ENCODE measurements at places on chromosomes 7 and 10.

GRCh38 chr10:61992671-61993668 lies 91.5 kb downstream of the ARID5B start:
- DNase-seq = no peak

DNA sequence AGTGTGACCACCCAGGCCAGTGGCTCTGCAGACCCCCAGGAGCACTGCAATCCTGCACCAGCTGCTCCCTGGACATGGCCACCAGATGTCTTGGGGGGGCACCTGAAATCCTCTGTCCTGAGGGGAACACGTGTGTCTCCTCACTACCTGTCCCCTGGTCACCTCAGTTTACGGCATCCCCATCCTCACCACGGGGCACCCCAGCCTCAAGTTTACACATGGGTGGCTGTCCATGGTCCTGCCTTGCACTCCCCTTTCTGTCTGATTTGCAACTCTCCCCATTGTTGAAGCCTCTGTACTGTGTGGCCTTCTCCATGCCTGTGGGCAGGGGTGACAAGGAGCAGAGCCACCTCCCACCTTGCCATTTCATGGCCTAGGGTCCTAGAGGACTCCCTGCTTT lies 67.2 kb downstream of the RAMP3 start:
- no peak for DNase-seq

GRCh38 chr10:20110125-20111100 lies 294.2 kb downstream of the PLXDC2 start:
- no peak for DNase-seq

DNA sequence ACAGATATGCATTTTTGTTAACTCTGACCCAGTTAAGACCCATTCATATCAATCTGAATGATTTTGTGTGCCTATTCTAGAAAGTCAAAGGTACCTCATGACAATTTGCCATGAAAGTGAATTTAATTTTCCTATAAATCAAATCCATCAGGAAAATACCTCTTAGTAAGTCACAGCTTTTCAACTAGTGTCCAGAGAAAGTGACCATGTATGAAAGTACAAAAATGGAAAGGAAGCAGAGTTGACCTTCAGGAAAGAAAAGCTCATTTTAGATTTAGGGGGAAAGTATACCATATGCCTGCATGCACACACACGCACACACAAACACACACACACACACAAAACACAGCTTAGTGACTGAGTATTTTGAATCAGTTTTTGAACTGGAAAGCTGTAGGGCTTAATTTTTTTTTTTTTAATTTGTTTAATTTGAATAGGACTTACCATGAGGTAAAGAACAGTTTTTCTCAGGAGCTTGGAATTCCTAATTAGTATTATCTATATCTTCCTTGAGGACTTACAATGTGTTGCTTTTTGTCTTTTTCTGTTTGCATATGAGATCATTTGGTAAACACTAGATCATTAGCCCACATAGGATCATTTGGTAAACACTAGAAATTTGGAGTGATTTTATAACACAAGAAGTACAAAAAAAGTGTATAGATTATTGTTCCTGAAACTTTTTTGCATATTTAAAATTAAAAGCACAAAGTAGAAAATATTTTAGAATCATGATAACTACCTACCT lies 61.6 kb downstream of the ZNF277 start:
- DNase-seq = no peak

GRCh38 chr10:82759050-82759449 lies 884.1 kb downstream of the NRG3 start:
- DNase-seq = no peak

Data from right forelimb (tissue), 1 donor.